ENCODE measurements at places on chromosomes 7 and 10.

DNA sequence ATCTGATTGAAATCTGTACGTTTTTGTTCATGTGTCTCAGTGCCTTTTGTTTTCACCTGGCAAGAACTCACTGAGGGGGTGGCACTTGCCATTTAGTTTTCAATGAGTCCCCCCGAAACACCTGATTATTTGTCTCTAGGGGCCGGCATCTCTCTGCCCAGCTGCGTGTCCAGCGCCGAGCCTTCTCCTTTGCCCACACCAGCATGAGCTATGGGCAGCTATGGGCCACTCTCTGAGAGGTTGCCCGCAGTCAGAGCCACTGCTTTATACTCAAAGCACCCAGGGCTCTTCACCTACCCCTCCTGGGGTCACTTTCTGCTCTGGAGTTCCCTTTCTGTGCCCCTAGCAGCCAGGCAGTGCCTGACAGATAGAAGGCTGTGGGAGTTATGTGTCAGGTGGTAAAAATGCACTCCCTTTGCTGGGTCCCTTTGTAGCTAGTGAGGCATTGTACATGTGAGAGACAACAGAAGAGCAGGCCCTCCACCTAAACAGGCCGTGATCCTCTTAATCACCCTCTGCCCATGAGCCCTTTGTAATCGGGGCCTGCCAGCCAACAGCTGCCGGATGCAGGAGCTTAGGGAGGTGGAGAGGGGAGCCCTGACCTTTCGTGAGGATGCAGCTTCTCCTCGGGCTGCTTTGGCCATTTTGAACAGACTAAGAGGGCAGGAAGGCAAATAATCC lies 133.1 kb upstream of the NPS start:
- DNase-seq, result no peak

DNA sequence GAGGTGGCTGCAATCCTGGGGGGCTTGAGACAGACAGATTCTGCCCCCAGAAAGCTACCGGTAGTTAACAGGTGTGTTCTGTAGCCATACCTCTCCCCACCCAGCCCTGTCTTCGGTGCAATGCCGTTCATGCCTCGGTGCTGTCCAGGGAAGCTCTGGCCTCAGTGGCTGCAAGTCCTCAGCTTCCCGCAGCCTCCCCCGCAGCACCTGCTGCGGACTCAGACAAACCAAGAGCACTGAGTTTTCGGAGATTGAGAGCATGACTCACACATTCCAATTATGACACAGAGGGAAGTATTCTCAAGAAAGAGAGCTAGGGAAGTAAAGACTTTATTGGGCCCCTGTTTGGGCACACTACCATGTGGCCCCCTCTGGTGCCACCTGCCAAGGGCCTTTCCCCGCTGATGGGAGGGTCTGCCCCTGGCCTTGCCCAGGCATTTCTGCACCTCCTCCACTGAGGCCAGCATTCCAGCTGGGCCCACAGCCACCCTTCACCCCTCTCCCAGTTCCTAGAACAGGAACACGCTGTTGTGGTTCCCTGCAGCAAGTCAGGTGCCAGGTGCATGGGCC lies 30.2 kb upstream of the EZH2 start:
- DNase-seq, result peak; percentile 58

DNA sequence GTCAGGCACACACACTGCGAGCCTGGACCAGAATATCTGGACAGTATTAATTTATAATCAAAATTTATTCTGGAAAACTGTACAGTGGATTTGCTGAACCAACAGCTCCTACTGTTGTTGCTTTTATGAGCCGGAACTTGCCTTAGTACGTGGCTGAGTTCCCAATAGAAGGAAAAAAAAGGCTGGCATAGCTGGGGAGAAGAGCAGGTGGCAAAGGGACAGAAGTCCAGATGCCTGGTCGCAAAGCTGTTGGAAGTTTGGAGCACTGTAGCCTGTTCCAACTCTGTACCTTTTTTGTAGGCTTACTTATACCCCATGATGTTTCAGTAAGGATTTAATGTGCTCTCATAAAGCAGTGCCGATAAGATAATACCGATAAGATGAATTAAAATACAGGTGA lies 333.8 kb downstream of the ABCA13 start:
- no peak for DNase-seq

DNA sequence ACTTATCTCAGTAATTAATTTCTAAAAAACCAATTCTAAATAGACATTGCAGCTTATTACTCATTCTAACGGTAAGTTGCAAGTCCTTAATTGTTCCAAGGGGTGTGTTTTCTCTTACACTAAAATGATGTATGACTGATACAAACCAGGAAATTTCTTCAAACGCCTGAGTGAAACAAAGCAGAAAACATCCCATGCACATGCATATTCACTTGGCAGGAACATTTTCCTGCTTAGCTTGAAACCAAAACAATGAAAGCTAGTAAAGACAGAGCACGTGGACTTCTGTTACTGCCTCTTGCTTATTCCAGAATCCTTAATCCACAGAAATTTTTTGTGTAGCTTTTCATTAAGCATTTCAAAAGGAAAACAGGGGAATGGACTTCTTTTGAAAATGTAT lies 187.7 kb downstream of the MTERF1 start:
- DNase-seq, result peak; percentile 32

GRCh38 chr7:44186736-44187135 lies 2.5 kb downstream of the GCK start:
- no peak for DNase-seq

- DNase-seq, result peak; percentile 22
These were observed 204.1 kb downstream of the PHF14 start for GRCh38 chr7:11177793-11178192.

- DNase-seq, result peak; percentile 25
These were observed 396.8 kb upstream of the LRGUK start for GRCh38 chr7:133730360-133730759.

DNA sequence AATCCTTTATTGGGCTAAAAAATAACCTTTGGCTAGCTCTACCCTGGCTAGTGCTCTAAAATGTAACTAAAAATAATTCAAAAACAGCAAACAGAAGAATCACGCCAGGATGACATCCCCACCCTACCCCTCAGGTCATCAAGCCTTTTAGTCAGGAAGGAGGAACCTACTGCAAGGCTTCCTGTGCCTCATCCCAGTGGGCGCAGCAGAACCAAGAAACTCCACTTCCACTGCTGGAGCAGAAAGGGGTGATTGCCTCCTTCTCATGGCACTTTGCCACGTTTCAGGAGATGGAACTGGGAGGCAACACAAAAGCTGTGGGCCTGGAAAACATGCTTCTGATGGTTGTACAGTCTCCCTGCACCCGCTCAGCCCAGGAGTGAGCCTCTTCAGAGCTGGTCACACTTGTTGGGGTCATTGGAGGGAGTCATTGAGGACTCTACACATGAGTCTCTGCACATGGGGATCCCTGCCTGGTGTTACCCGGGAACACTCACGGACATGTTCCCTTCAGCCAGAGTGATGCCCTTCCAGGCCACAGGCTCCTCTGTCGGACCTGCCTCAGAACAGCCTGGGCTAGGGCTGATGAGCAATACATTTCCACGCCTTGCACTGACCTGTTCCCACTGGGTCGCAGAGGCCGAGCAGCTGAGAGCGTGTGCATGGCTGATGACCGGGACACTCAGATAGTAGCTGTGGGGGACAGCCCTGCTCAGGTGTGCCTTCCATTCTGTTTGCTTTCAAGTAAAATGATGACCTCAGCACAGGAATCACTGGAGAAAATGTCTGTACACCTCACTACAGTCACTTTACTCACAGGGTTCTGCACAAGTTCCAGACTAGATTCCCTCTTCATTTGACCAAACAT lies 355.3 kb downstream of the FGFR2 start:
- no peak for DNase-seq

DNA sequence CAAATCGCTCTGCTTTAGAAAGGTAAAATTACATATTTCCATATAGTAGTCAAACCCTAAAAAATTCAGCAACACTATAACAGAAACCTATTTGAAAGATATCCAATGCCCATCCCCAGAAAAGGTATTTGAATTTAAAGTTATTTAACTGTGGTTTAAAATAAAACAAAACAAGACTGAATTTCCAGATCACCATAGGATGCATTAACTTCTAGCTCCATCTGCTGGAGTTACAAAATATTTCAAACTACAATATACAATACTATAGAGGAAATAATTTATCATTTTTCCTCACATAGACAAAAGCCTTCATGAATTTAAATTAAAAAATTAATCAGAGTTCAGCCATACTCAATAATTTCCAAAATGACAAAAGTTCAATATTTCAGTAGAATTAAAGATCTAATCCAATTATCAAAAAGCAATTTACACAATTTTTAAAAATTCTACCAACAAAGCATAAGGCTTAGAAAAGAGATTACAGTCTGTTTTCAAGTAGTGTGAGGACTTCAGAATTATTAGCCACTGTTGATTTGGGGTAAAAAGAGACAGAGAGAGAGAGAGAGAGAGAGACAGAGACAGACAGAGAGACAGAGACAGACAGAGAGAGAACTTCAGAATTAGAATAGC lies 75.9 kb downstream of the LMBR1 start:
- peak; percentile 33 for DNase-seq

GRCh38 chr7:54591404-54592386 lies 49.5 kb downstream of the VSTM2A start:
- no peak for DNase-seq

DNA sequence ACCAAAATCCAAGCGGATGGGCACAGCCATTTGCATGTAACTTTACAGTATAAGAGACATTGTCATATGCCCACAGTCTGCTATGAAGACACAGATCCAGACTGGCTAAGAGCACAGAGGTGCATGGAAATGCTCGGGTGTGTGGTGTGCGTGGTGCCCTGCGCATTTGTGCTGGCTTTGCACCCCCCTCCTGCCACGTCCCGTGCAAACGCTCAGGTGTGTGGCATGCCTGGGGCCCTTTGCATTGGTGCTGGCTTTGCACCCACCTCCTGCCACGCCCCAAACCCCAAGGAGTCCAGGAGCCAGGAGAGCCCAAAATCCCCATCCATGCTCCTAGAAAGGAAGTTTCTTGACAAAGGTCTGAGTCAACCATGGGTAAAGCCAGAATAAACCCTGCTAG lies 306.2 kb downstream of the PTPRN2 start:
- DNase-seq, result no peak

DNA sequence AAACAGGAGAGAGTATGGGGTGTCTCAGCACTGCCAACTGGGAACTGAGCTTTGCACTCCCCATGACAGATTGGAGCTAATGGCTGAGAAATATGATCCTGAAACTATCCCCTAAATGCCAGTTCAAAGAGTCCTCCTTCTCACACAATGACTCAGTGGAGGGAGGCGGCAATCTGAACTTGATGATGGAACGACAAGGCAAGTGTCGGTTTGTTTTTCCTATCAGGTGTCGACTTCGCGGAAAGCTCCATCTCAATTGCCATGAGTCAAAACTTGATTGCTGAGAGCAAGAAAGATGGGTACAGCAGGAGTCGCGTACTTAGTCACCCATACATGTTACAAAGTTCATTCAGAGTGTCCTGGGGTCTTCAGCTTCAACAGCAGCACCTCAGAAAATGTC lies 52.5 kb downstream of the NPY start:
- no peak for DNase-seq

GRCh38 chr7:91294639-91295220 lies 30.5 kb downstream of the FZD1 start:
- no peak for DNase-seq

DNA sequence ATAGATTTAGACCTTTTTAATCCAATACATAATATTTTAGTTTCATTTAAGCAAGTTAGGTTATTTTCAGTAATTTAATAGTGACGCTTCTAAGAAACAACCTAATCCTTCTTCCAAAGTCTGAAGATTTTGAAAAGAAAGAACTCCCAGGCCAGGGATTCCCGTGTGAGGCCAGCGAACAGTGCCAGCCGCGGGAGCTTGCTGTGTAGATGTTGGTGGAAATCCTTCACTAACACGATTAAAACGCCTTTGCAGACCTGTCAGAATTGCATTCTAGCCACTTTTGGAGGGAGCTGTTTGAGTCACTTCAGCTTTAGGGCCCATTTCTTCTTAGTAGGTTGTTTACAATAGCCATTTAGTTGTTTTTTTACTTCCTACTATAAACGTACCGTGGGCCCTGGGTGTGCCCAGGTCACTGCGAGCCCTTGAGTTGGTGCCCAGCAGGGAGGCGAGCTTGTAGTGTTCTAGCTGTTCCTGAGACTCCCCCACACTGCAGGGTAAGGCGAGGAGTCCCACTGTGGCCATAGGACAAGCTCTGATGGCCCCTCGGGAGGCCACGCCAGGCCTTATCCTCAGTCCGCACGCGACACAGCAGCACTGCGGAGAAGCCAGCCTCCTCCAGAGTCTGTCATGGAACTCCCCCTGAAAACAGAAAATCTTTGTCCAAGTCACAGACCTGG lies 32.3 kb downstream of the PPP2R2D start:
- DNase-seq, result no peak

DNA sequence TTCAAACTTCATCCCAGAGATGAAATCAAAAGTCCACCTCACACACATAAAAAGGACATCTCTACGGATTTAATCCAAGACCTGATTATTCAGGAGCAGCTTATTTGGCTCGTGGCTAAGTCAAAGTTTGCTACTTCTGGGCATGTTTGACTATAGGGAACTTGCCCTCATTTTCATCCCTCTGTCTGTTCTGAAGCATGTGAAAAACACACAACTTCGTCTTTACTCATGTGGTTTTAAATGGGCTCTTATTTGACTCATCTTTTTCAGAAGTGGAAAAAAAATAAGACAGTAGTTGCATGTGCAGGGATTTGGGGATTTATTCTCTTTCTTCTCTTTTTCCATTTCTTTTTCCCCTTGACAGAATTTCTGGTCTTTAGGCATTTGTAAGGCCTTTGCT lies 295.9 kb downstream of the TFEC start:
- DNase-seq, result no peak
